ENCODE measurements at places on chromosomes 5 and 9. TPM values are rescaled to one million over a fixed set of nuclear protein-coding genes. Genes with fewer than 3 reads are reported as not detected.
A peak's percentile ranks its signal among the peaks of the same experiment; 100 is the strongest.

PCDHGC5 gene
- total RNA-seq = 6.3 TPM

HRH2 gene
- total RNA-seq = 15.3 TPM

FOXD4L5 gene
- total RNA-seq = 0.45 TPM

APBA1 gene
- total RNA-seq = 12.6 TPM

ZNF483 gene
- total RNA-seq = 21.8 TPM

GRCh38 chr5:172574871-172575223 is 66.2 kb upstream of the NEURL1B start:
- no peak for DNase-seq

GRCh38 chr5:9401786-9402472 is 143.9 kb downstream of the SEMA5A start:
- DNase-seq = no peak

DNA sequence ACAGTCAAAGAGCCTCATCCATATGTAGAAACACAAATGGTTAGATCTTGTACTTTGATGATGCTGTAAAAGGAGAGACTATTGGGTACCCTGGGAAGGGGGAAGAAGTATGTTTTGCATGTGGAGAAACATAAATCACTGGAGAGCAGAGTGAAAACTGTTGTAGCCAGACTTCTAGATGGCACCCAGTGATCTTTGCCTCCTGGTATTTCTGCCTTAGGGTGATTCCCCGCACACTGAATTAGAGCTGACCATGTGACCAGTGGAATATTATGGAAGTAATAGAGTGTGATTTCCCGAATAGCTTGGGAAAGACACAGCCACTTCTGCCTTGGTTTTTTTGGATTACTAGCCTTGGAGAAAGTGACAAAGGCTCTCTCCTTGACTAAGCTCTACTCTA is 174.3 kb downstream of the LPAR1 start:
- no peak for DNase-seq

DNA sequence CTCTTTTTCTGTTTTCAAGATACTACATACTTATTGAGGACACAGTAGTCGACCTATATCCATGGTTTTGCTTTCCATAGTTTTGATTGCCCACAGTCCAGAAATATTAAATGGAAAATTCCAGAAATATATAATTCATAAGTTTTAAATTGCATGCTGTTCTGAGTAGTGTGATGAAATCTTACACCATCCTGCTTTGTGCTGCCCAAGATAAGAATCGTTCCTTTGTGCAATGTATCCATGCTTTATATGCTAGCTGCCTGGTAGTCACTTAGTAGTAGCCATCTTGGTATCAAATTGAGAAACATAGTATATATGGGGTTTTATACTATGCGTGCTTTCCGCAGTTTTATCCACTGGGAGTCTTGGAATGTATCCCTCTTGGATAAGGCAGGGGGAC is 59.0 kb downstream of the CWC27 start:
- DNase-seq = no peak

DNA sequence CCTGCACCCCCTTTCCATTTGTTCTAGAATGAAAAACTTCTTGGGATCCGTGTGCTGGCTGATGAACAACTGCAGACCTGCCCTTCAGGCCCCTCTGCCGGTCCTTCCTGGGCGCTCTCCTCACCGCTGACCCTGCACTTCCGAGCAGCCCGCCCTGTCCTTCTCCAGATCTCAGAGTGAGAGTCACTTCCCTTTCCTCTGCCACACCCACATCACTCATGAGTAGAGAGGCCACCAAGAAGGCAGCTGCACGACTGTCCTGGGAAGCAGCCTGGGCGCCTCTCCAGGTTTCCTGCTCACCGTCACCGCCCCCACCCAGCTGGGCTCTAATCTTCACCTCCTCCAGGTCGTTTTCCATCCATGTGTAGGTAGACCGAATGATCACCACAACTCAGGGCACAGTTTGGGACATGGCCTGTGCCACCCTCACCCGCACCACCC is 35.0 kb upstream of the NSMF start:
- DNase-seq = no peak

- DNase-seq = no peak
These were observed 177.4 kb downstream of the SAXO1 start for GRCh38 chr9:18855656-18856055.

DNA sequence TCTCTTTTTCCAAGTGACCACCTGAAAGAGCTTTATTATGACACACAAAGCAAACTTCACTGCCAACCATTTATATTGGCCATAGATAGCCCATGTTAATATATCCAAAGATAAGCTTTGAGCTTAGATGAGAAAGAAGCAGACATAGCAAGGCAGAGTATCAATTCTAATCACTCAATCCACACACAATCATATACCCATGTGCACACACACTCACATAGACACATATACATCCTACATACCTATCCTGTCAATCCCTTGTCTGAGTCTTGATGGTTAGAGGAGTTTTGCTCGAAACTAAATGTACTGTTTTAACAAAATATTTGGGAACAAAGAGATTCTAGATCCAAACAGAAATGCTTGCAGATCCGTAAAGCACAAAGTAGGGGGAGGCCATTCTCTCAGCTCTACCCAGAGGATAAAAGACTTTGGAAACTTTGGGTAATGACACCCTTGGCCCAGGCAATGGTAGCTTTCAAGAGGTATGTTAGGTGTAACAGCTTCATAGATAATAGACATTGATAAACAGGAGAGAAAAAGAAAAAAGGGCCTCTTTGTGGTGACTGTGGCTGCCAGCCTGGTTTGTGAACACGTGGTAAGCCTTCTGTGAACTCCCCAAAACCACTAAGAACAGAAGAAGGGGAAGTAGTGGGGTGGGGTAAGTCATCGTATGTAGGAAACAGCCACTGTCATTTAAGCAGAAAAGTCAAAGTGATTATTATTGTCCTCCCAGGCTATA is 121.6 kb downstream of the TLR4 start:
- DNase-seq = no peak

DNA sequence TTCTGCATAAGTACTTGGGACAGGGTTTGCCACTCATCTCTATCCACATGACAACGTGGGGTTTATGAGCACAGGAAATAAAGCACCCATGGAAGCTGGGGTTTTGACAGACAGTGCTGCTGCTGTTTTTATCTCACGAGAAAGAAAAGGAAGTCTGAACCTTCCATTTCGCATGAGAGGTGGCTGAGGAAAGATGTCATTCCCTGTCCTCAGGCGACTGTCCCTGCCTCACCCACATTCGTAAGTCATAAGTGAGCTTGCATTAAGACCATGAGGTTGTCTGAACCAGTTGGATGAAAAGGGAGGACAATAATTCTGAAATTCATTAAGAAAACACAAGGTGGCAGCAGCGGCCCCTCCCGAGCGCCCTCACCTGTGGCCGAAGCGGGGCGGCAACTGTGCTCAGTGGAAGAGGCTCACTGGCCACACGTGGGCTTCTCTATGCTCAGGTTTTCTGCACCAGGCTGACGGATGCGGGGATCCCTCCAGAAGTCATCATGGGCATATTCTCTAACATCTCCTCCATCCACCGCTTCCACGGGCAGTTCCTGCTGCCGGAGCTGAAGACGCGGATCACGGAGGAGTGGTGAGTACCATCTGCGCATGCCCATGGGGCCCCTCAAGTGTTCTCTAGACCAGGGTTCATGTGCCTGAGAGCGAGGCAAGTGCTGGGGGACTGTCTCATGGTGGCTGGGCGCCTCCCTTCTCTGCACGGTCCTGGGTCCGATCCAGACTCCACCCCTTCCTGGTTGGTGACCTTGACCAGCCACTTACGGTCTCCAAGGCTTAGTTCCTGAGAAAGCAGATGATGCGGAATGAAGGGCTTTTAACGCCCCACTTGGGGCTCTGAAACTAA is 54.7 kb upstream of the SUSD3 start:
- no peak for DNase-seq

GRCh38 chr9:116232424-116233159 is 79.0 kb downstream of the PAPPA start:
- no peak for DNase-seq

DNA sequence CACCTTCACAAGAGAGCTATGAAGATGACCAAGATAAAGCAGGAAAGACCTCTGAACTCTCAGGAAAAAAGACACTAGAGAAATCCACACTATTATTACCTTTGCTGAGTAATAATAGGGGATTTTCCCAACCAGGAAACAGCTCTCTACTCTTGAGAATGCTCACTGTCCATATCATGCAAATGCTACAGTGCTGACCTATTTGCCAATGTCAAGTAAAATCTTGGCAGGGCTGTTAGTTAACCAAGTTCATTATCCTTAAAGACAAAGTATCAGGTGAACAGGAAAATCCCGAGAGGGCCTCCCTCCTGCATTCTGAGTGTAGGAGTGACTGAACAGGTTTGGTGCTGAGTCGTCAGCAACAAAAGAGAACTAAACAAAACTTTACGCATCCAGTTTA is 306.6 kb downstream of the ACTL7B start:
- DNase-seq = no peak

DNA sequence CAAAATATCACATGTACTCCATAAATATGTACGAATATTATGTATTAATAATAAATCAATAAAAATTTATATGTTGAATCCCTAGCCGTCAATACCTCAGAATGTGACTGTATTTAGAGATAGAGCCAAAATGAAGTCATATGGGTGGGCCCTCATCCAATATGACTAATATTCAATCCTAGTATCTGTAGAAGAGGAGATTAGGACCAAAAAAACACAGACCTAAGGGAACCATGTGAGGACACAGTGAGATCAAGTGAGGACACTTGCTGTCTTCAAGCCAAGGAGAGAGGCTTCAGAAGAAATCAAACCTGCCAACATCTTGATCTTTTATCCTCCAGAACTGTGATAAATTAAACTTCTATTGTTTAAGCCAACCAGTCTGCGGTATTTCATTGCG is 3.7 kb upstream of the AMACR start:
- DNase-seq = no peak

- no peak for DNase-seq
These were observed 28.2 kb downstream of the MTRR start for GRCh38 chr5:7897014-7897600.

DNA sequence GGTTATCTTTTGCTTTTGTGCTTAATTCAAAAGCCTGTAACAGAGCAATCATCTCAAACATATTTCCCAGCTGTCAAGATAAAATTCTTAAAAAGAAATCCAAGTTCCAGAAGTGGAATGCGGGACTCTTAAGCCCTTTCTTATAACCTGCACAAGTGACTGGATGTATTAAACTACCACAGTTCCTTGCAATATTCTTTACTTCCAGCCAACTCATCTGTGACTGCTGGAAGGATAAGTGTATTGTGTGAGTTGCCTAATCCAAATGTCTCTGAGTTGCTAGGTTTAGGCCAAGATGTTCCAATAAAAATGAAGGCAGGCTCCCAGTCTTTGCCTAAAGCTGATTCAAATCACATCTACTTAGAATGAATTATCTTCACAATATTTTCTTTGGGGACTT is 159.2 kb upstream of the SLC24A2 start:
- DNase-seq = no peak

DNA sequence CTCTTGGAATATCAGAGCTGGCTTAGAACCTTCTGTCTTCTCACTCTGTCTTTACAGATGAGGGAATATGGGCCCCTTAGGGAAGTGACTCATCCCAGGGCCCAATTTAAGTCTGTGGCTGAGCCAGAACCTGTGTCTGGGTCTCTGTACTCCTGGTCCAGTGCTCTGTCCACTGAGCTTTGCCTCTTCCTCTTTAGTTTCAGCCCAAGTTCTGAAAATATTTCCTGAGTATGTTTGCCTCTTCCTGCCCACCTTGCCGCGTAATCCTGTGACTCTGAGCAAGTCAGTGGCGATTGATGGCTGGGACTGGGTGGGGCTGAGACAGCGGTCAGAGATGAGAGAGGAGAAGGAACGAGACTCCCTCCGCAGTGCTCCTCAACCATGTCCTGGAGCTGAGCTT is 7.8 kb downstream of the IER5L start:
- no peak for DNase-seq

GRCh38 chr9:97473717-97474116 is 27.7 kb upstream of the TMOD1 start:
- DNase-seq = no peak

DNA sequence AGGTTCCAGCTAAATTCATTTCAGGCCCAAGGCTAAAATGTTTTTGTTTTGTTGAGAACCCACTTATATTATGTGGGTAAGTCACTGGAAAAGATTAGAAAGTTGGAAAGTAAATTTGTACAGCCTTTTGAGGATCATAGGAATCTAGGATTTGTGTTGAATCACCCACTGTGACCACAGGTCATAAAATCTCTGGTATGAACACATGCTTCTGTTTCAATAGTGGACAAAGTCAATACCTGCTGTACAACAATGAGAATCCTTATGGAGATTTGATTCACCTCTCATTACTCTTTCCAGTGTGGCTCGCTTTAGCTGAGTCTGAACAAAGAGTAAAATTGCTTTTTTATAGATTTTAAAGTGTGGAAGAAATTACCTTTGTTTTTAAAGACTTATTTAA is 369.5 kb downstream of the TMEM167A start:
- no peak for DNase-seq

GRCh38 chr5:132260714-132261551 is 3.4 kb downstream of the PDLIM4 start:
- DNase-seq = peak; percentile 84

GRCh38 chr5:80930940-80931339 is 29.2 kb upstream of the RASGRF2 start:
- DNase-seq = no peak

GRCh38 chr9:76526026-76526425 is 67.0 kb downstream of the GCNT1 start:
- no peak for DNase-seq

GRCh38 chr9:16884952-16885513 is 14.6 kb upstream of the BNC2 start:
- DNase-seq = peak; percentile 68

DNA sequence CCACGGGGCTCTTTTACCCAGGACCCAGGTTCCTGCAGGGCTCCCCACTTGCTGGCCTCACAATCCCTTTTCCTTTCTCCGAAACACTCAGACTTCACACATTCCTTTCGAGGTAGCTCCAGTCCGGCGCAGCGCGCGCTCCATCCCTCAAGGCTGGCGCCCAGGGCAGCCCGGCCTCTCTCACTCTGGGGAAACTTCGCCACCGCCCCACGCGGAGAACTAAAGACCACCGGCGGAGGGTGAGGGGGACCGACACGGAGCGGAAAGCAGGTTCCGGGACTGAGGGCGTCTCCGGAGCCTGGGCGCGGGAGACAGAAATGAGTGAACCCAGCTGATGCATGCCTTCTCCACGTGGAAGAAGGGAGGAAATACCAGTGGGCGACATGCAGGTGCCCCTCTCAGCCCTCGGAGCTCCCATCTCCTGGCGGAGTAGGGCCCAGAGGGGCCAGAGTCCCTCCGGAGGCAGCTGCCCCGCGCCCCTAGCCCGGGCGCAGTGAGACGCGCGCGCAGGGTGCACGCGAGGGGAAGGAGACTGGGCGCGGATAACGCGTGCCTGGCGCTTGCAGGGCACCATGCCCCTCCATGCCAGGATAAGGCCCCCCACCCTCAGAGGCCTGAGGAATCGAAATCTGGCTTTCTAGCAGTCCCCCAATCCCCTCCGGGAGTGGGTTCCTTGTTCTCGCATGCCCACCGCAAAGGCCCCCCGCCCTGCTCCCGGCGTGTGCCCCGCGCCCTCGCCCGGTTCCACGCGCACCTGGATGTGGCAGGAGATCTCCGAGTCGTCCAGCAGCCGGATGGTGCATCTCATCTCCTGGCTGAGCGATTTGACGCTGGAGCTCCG is 650 bp downstream of the FRMD3 start:
- no peak for DNase-seq

Data from aorta (tissue), 5 donors.